GM12891 (cell line): ENCODE measurements at places on chromosomes 13 and 19.

- no peak for DNase-seq
Measured at GRCh38 chr13:99289674-99290337, 17.4 kb downstream of the GPR183 start.

DNA sequence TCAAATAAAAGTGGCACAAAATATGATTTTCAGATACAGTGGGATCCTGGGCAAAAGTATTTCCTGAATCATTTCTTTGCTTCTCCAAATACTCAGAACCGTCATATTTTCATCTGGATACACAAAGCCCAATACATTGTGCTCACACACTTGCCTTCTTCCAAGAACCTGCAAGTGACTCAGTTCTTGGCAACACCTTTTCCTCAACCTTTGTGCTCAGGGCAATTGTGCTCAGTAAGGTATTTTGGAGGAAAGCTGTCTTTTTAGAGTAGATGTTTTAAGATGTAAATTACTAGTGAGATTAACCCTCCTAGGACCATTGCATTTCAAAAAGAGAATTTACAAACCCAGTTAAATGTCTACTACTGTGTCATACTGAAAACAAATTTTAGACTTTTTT is 233.5 kb downstream of the EFNB2 start:
- no peak for DNase-seq

DNA sequence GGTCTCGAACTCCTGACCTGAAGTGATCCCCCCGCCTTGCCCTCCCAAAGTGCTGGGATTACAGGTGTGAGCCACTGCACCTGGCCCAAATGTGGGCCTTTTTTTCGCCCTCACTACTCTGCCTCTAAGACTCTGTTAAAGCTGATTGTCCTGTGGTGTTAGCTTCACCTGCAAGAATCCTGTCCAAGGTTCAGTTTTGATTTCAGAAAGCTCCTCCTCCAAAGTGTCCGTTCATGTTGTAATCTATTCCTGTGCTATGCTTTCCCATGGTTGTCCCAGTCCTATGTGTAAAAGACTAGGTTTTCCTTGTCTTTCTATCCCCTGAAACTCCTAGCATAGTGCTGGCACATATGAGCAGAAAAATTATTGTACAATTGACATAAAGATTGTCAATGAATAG is 440.9 kb downstream of the KLF5 start:
- DNase-seq: no peak

- DNase-seq: no peak
Measured at GRCh38 chr19:1079566-1080111, 12.7 kb downstream of the ARHGAP45 start.

- no peak for DNase-seq
Measured at GRCh38 chr13:57437587-57437986, 194.0 kb upstream of the PCDH17 start.

DNA sequence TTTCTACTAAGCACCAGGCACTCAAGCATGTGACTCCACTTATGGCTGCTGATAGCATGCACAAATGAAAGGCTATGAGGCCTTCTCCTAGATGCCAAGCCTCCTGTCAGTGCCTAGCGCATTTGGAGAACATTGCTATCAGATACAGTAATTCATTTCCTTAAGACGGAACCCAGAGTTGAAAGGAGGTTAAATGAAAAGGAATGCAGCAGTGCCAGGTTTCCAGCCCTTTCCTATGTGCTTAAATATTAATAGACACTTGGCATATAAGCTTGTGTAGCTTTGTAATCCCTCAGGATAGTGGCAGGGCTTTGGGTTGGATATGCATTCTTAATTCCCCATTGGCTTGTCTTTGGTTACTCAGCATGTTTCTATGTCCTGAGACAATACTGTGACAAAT is 140.1 kb upstream of the FRY start:
- DNase-seq: no peak

DNA sequence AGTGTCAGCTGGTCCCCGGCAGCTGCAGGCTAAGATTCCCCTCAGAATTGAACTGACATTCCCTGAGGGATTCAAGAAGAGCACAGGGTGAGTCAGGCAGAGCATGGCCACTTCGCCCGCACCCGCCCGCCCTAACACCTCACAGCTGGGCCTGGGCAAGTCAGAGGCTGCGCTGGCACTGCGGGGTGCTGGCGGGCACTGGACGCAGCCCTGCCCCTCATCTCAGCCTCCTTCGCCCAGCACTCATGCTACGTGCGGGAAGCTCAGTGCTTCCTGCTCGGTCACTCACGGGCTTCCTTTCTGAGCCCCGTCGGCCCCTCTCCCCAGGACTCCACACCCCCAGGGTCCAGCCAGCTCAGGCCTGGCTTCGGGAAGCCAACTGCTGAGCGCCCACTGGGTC is 56.9 kb downstream of the MLLT1 start:
- DNase-seq: no peak

DNA sequence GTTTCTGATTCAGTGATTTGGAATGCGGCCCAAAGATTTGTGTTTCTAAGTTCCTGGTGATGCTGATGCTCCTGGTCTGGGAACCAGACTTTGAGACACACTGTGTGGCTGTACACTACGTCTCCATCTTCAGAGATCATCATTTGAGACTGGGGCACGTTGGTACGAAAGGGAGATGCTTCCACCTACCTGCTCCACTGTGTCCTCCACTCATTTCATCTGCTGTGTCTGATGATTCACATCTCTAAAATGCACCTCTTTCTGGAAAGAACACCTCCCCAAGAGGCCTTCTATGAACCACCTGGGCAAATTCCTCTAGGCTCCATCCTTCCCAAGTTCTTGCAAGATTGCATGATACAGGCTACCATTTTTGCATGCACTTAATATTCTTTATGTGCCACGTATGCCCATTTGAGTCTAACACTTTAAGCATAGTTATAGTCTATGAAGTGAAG is 58.6 kb downstream of the ERCC5 start:
- no peak for DNase-seq

- DNase-seq: no peak
Measured at GRCh38 chr13:99809496-99809895, 162.1 kb downstream of the ZIC5 start.

DNA sequence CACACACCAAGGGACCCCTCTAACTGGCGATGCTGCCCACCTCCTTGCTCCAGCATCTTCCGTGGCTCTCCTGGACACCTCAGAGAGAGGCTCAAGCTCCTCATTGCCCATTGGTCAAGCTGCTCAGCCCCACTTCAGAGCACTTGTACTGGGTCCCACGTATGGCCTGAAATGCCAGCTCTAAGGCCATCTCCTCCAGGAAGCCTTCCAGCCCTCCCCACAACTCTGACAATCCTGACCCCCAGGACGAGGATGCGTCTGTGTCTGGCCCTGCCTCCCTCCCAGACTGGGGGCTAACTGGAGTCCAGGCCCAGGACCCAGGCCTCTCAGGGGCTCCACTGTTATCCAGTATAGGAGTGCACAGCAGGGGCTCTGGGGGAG is 7.9 kb upstream of the HOMER3 start:
- no peak for DNase-seq

DNA sequence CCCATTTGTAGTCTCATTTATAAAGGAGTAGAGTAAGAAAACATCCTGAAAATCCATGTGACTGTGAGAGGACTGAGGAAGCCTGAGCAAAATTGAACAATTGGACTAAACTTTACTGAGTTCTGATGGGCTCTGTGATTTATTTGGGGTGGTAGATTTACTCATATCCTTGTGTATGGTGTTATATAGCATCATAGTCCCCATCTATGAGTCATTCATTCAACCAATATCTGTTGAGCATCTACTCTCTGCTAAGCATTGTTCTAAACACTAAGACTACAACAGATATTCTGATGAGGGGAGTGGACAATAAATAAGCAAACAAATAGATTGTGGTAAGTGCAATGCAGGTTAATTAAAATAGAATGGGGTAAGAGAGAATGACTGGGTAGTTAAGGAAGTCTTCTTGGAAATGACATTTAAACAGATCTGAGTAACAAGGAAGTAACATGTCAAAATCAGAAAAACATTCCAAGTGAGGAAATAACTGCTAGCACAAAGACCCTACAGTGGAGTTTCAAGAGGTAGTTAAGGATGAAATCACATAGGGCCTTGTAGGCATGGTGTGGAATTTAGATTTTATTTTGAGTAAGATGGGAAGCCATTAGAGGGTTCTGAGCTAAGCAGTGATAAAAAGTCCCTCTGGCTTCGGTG is 36.3 kb upstream of the MLNR start:
- DNase-seq: no peak

DNA sequence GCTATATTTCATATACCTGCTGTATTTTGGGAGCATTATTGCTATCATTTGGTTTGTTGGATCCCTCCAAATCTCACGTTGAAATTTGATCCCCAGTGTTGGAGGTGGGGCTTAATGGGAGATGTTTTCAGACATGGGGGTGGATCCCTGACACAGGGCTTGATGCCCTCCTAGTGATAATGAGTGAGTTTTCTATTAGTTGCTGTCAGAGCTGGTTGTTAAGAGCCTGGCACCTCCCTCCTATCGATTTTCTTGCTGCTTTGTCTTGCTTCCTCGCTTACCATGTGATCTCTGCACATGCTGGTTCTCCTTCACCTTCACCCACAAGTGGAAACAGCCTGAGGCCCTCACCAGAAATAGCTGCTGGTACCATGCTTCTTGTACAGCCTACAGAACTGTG is 259.9 kb upstream of the STARD13 start:
- DNase-seq: no peak

- no peak for DNase-seq
Measured at GRCh38 chr19:49856574-49857021, 5.6 kb downstream of the PTOV1 start.

DNA sequence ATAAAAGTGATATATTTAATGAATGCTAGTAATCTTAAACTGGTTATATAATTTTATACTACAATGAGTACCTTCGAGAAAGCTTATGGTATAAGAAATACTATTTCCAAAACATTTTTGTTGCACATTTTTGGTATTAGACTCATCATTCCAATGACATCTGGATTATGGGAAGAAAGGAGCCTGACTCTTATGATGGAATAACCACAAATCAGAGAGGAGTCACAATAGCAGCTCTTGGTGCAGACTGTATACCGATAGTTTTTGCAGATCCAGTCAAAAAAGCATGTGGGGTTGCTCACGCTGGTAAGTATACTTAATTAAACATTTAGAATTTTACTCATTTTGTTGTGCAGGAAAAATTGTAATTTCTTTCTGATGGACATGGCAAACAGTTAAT is 3.9 kb downstream of the LACC1 start:
- no peak for DNase-seq

- DNase-seq: no peak
Measured at GRCh38 chr13:36608474-36608873, 65.3 kb upstream of the SERTM1 start.

GRCh38 chr19:45234089-45234869 is 10.9 kb downstream of the EXOC3L2 start:
- no peak for DNase-seq

GRCh38 chr19:11496391-11497163 is 9.1 kb downstream of the ZNF653 start:
- DNase-seq: peak; percentile 76

GRCh38 chr13:37342205-37342604 is 236.7 kb upstream of the CSNK1A1L start:
- no peak for DNase-seq

DNA sequence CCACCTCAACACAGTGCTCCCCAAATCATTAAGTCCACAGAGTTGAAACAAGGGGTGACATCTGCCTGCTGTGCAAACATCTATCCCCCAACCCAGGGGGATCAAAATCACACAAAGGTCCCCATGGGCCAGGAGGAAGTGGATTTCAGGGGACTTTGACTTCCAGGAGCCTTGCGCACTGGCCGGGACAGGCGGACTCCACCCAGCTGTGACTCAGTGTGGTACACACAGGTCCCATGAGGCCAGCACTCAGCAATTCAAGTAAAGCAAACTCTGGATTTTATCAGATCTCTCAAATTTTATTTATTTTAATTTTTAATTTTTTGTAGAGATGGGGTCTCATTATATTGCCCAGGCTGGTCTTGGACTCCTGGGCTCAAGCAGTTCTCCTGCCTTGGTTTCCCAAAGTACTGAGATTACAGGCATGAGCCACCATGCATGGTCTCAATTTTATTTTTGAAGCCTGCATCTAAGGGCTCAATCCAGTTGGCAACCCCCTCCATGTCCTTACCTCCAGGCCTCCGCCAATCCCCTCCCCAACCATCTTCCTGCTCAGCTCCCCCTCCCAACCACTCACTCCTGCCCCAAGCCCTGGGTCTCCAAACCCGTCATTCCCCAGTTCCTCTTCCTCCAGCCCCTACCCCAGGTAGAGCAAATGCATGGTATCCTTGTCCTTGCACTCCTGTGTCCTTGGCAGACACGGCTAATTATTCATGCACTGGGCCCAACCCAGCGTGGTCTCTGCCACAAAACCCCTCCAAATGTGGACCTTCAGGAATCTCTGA is 18.2 kb downstream of the ARHGAP33 start:
- no peak for DNase-seq

DNA sequence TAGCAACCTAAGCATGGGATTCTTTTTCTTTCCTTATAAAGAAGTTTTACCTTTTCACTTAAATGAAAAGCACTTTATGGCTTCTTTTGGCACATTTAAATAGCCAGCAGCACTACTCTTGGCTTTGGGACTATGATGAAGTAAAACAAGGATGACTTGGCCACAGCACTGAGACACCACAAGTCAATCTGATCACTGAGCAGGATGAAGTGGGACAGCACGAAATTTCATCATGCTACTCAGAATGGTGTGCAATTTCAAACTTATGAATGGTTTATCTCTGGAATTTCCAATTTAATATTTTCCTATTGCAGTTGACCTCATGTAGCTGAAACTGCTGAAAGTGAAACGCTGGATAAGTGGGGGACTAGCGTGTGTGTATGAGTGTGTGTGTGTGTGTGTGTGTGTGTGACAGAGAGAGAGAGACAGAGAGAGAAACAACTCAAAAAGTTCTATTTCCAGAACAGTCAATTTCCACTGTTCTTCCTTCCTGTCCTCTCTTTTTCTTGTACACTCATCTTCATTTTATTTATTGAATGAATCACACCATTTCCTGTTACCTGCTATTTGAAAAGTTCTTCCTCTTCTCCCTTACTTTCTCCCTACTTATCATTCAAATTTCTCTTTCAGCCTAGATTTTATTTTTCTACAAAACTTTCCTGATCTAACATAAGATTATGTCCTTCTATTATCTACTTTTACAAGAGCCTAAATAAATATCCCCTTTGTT is 414.2 kb upstream of the MIR17HG start:
- no peak for DNase-seq

DNA sequence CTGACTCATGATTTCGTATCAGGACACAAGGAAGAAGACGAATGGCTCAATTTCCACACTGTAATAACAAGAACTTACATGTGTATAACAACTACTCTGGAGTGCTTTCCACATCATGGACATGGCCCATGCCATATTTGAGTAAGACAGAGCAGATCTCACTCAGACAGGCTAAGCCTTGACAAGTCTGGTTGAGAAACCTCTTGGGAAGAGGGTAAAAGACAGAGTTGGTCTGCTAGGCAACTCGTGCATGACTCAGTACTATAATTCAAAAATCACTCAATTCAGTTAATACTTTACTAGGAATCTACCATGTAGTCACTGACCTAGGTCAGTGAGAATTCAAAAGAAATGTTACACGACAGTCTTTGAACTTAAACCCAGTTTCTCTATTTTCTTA is 5.7 kb upstream of the THSD1 start:
- no peak for DNase-seq

- no peak for DNase-seq
Measured at GRCh38 chr13:69820180-69820579, 287.4 kb upstream of the ATXN8OS start.

- no peak for DNase-seq
Measured at GRCh38 chr19:35885225-35885738, 15.1 kb downstream of the NFKBID start.
